NCI-H460 (cell line): ENCODE measurements at places on chromosomes 5 and 9.

DNA sequence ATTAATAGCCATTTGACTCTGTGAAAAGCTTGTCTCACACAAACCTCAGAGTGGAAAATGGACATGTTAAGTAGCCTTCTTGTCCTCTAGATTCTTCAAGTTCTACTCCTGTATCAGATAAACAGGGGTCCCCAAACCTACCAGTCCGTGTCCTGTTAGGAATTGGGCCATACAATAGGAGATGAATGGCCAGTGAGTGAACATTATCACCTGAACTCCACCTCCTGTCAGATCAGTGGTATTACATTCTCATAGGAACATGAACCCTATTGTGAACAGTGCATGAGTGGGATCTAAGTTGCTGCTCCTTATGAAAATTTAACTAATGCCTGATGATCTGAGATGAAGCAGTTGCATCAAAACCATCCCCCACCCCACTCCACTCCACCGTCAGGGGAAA, 136.3 kb downstream of the TMEM232 start:
- DNase-seq, result no peak

DNA sequence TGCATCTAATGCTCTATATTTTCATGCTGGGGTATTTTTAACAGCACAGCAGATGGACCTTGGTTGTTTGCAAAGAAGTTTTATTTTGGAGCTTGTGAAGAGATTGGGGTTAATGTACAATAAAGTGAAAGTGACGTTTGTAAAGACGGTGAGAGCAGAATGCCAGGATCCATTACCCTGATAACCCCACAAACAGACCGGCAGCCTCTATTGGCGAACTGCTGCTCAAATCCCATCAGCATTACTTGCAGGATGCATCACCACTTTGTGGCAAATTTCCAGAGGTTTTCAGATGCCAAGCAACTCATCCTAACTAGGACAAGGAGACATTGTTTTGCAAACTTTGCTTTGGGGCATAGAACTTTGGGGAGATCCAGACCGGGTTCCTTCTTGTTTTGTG, 383.3 kb upstream of the ZNF462 start:
- no peak for DNase-seq

DNA sequence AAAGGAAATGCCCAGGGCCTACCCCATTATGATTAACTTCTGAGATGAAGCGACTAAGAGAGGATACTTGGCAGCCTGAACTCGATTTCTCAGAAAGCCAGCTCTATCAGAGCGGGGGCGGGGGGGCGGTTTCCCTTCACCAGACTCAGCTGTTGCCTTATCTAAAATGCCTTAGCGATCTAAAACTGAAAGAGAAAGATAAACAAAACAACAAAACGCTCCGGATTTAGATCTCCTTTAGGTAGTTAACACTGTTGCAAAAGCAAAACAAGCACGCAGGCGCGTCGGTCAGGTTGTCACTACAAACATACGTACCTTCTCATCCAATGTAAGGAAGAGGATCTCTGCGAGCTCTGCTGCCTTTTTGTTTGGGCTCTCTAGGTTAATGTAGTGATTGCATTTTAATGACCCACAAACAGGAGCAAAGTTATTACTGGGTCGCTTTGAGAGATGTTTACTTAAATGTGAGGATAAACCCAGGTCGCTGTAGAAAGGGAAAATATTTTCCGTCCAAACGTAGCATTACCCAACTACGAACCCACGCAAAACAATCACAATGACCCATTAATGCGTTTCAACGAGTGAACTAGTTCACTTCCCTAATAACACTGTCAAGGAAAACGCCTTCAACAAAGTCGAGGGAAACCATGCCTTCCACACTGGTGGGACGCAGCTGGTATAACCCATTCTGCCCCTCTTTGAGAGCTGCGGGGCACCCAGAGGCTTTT, 982 bp downstream of the EPB41L4A start:
- no peak for DNase-seq

DNA sequence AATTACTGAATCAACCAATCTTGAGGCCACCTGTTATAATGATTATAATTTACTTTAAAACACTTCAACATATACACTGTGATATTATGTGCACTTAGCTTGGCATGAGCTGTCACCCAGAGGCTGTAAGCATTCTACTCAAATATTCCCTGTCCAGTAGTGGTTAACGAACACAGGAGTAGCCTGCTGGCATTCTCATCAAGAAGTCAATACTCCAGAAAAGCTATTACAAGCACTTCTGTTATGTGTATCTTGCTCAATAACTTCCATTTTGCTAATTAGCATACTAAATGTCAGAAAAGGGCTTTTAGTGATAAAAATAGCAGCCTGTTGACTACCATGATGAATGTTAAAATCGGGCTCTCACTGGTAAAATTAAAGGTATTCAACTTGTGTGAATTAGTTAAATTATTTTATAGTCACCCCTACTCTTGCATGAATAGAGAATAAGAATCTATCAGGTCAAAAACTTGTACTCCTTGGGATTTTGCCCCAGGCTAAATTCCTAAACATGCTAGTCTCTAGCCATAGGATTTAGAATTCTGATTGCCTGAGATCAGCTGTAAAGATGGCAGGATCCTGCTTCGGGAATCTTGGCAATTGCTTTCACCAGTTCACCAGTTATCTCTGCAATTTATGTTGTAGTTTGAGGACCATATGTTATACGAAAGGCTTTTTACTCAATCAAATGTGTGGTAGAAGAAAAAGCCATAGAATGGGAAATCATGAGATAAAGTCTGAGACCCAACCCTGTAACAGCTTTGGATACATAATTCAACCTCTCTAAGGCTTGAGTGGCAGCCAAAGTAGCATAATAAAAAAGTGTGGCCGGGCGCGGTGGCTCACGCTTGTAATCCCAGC, 43.4 kb upstream of the PAM start:
- no peak for DNase-seq

- DNase-seq, result no peak
Measured at GRCh38 chr9:89405826-89406225, 87.5 kb downstream of the SECISBP2 start.

- DNase-seq, result no peak
Measured at GRCh38 chr5:153829510-153830065, 209.1 kb downstream of the FAM114A2 start.

GRCh38 chr9:96363175-96363967, 20.1 kb downstream of the SLC35D2 start:
- DNase-seq, result no peak

DNA sequence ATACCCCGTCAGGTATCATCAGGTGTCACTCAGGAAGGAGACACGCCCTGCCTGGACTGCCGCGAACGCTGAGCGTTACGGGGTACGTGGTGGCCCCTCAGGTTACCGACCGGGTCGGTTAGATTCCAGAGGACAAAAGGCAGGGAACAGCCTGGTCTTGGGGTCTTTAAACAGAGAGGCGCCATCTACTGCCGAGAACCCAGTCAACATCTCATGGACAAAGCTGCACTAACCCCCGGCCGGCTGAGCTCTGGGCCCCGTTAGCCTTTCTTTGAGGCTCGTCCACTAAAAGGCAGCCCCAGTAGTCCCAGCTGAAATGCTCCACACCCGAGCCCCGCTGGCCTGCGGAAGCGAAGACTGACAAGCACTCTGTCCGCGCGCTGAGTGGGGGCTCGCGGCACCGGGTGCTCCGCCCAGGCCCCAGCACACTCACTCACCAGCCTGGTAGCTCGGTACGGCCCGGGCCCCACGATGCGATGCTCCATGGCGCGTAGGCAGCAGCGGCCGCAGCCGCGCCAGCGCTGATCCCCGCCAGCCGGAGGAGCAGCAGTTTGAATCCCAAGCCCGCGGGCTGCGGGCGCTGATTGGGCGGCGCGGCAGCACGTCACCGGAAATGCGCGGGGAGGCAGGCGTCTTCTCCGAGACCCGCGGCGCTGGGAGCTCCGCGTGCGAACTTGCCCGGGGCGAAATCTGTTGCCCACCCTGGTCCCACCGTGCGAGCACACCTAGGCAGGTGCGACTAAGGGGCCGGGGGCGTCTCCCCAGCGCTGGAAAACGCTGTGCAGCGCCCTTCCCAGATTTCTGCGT, at the start of gene DEPDC1B:
Gene DEPDC1B (minus strand): TSS at position 558 of the 807 bp plus-strand sequence. CDS start 73 bp downstream, at position 485.
- DNase-seq, result peak; percentile 88

DNA sequence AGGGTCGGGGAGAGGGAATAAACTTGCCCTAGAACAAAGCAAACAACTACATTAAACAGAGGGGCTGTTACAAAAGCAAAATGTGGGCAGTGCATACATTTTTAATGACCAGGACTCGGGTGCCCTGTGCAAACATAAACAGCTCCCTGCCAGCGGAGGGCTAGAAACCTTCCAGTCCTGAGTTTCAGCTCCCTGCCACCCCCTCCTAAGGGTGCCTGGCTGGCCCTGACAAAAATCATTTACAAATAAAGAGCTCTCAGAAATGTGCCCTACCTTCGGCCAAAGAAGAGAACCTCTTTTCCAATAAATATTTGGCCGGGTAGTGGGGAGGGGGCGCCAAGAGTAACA, 29.5 kb downstream of the FOXD1 start:
- DNase-seq, result no peak

DNA sequence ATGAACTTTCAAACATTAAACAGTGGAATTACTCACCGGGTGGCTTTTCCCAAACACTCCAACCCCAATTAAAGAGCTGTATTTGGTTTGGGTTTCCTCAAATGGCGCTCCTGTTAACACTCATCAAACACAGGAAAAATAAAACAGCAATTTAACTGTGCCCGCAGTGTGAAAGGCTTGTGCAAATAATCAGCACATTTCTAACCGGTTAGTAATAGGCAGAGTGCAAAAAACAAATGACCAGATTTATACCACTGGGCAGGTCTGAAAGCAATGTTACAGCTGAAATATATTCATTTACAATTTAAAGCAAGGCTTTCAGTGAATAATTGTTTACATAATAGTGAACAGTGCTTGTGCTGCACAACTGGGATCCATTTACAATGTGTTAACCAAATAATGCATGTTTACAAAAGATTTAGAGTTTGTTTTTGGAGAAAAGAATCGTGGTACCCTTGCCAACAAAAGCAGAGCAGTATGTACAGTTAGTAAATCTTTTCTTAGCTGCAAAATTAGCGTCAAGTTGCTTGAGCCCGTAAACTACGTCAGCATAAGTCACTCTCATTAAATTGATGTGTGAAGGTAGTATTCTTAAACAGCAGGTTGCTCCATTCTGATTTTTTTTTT, 662.9 kb upstream of the ZNF608 start:
- peak; percentile 76 for DNase-seq

- DNase-seq, result no peak
Measured at GRCh38 chr5:65172486-65173129, 309.1 kb downstream of the ADAMTS6 start.

- no peak for DNase-seq
Measured at GRCh38 chr5:15621094-15621493, 121.1 kb downstream of the FBXL7 start.

GRCh38 chr9:134384811-134385479, 58.7 kb downstream of the RXRA start:
- no peak for DNase-seq

DNA sequence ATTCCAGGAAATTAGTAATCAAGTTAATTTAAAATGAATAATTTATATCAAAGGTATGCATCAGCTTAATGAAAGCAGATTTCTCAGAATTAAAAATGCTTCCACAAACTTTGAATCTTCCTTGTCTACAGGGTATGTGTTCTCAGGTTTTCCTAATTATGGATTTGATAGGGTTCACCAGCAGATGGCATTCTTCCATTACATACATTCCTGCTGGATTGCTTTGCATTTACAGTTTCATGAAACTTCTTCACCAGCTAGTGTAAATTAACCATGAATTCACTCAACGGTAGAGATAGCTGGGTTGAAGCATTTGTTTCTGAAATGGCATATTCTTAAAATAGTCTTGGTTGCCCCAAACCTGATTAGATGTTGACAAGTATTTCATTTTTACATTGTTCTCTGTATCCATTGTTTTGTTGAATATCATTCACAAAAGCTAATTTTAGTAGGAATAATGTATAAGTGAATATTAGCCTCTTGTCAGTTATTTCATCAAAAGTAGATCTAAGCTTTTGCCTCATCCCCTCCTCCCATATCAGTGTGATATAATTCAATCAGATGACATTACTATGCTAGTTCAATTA, 68.7 kb upstream of the WDR41 start:
- peak; percentile 46 for DNase-seq

DNA sequence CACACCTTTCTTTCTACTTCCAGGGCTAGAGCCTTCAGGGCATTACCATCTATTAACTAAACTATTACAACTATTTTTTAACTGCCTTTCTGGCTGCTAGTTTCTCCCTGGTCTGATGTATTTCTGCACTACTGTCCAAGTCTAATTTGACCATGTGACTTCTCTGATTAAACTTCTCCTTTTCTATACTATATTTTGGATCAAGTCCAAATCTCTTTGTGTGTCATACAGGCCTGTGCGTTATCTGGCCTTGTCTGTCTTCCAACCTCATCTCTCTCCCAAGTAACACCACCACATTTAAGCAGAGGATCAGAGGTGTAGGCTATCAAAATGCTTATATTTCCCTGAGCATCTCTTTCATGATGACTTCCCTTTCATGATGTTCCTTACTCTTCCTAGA, 47.2 kb upstream of the OR13F1 start:
- DNase-seq, result no peak

- no peak for DNase-seq
Measured at GRCh38 chr5:32753051-32753450, 41.9 kb downstream of the NPR3 start.

GRCh38 chr5:6135977-6136376, 242.4 kb downstream of the MED10 start:
- no peak for DNase-seq

DNA sequence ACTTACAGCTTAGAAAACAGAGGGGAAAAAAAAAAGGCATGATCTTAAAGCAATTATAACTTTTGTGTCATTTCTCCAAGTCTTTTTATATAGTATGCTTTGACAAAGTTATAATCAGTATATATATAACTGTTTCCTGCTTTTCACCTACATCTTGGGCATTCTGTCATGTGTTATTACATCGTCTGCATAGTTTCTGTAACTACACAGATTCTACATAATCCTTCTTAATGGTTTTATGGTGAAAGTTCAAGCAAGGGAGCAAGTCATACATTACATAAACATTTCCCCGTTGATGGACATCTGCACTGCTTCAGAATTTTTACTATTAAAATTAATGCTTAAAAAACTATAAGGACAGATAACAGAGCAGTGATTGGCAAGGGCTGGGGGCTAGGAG, 12.1 kb downstream of the FEM1C start:
- DNase-seq, result no peak

- no peak for DNase-seq
Measured at GRCh38 chr5:53063791-53064190, 45.8 kb downstream of the MOCS2 start.

DNA sequence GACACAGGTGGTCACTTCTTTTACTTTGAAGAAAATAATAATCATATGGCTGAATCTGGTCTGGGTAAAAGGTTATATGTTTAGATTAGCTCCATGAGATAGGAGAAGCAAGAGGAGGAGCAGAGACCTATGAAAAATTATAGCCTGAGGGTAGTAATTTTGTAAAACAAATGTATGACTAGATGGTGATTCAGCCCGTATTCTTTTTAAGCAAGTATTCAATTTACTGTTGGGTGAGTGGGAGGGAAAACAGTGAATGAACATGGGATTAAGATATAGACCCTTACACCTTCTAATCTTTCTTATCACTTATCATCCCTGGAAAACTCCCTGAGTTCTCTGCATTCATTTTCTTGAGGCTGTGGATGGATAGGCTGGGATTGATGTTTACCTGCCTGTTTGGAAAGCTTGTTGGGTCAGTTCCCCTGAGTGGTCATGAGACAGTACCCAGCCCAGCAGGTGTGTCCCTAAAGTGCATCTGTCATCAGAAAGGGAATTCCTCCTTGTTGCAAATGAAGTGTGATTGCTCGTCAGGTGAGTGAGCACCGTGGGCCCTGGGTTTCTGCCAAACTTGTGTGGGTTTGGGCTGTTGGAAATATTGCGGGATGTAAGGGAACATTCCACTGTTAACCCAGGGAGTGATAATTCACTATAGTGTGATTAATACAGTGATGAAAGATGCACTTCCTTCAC, 101.2 kb upstream of the GDNF start:
- no peak for DNase-seq

GRCh38 chr5:167248257-167248656, 1043.2 kb upstream of the WWC1 start:
- DNase-seq, result no peak
